ENCODE measurements at places on chromosomes 6 and 20.

GRCh38 chr6:13985663-13986325 is 61.0 kb downstream of the RNF182 start:
- no peak for DNase-seq

- DNase-seq = no peak
Observed at GRCh38 chr6:31572041-31572911, at the start of gene LTA. Gene LTA (plus strand): TSS chr6:31572289. CDS start chr6:31572743, 454 bp downstream.

DNA sequence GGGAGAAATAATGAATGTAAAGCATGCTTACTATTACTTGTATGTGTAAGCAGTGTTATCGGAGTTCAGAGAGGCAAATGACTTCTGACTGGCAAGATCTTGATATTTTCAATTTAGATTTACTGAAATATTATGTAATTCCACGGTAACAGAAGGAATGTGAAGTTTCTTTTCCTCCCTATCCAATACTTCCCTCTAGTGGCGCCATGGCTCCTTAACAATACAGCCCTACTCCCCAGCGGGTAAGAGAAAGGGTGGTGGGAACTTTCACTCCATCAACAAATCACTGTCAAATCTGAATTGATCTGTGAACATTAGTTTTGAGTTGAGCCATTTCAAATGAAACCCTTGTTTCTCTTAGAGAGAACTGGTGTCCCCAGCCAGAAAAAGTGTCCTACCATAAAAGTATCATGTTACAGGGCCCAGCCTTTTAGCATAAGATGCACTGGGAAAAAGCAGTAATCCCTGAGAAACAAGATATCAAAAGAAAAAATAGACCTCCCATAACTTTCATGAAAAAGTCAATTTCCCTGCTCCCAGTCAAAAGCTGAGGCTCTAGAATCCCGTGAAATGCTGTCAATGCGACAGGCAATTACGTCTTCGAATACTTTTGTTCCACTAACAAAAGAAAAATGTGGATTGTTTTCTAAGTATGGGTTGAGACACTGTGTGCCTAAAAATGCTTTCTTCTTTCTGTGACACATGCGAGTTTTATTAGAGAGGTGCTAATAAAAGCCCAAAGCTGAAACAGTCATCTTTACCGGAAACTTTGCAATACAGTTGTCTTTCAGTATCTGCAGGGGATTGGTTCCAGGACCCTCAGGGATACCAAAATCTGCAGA is 12.9 kb downstream of the COX7A2 start:
- DNase-seq = no peak

DNA sequence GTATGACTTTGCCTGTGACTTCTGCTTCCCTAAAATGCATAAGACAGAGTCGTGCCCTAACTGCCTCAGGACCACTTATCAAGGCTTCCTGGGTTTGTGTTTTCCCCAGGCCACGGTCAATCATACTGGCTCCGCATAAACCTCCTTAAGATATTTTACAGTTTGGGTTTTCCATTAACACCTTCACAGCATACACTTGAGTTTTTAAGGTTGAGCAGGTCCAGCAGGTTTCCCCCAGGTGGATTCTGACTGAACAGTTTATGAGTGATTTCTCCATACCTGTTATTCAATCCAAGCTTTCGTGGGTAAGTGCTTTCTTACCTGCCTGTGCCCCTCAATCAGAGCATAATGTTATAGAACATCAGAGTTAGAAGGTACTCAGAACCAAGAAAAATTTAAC is 39.3 kb downstream of the NINL start:
- no peak for DNase-seq

DNA sequence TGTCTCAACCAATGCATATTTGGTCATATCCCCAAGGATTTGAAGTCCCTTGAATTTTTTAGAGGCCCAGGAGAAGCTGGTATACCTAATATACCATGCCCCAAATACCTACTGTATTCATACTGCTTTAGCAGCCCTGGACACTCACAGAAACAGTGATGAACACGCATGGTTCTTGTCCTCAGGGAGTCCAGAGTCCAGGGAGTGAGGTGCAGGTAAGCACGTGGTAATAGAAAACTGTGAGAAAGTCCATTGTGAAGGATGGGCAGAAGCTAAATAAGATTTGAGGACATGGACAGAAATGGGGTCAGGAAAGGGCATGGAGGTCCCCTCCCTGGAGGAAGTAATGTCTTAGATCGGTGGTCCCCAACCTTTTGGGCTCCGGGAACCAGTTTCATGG is 85.4 kb downstream of the TSHZ2 start:
- no peak for DNase-seq

DNA sequence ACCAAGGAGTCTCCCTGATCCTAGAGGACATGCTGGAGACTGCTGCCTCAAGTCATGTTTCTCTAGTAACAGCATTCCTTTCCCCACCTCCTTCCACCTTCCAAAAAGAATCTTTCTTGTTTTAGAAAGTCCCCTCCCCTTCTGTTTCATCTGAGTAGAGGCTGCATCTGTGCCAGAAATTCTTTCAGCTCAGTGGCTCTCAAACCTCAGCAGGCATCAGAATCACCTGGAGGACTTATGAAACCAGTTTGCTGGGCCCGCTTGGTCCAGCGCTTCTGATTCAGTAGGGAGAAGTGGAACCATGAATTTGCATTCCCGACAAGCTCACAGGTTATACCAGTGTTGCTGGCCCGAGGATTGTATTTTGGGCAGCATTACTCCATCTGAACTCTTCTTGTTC is 55.1 kb downstream of the TMEM200A start:
- no peak for DNase-seq
